ENCODE measurements at places on chromosomes 7 and 10.
A peak's percentile ranks its signal among the peaks of the same experiment; 100 is the strongest.

DNA sequence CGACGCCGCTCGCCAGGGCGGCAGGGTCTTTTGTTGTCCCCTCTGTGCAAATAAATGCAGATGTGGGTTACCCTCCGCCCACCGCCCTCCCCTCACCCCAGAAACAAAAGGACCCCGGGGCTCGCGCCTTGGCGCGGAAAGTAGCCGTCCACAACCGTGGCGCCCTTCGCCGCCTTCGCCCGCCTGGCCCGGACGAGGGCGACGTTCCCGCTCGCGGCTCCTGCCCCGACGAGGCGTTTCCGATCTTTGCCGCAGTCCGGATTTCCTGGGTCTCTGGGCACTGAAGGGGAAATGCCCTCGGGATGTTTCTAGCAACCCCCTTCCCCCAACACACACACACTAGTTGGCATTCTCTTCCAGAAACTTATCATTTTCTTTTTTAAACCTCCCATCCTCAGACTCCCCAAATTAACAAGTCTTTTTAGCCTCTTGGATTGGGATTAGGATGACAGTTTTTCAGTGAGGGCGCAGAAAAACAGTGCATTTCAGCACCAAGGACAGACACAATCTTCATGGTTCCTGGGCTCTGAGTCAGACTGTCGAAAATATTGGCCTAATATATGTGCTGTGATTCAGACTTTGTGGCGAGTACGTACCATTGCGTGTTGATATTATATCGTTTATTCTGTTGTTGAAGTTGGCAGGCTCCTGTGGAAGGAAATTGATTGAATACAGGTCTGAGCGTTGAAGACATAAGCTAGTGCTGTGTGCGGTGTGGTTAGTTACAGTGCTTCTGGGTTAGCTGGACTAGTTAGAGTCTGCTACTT, 771 bp downstream of the PHYHIPL start:
- peak; percentile 3 for DNase-seq

- no peak for DNase-seq
Observed at GRCh38 chr10:114426476-114426875, 22.2 kb upstream of the AFAP1L2 start.

DNA sequence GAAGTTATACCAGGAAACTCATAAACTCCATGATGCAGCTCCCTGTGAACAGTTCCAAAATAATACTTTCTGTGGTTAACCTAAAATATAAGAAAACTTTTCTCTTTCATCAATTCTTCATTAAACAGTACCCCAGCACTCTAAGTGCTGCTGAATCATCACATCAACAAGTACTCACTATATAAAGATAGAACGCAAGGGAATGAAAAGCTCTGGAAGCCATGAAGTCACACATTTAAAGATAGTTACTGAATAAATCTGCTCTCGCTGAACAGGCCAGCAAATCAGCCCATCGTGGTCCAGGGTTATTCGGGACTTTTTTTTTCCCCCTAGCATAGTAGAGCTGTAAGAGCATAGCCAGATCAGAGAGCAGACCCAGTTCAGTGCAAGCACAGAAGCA, 254.3 kb downstream of the IPMK start:
- no peak for DNase-seq

DNA sequence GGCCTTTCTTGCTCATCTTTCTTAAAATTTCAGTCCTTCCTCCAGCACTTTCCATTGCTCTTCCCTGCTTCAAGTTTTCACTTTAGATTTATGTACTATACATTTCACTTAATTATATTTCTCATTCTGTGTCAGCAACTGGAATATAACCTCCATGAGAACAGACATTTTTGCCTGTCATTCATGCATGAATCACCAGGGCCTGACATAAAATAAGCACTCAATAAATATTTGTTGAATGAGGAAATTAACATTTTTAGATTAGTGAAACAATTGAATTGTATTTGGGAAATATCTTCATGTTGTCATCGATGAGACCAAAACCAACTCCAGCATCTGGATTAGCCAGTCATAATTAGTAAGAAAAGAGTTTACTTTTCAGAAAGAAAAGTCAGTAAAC, 6.1 kb downstream of the SAMD9L start:
- DNase-seq: no peak

DNA sequence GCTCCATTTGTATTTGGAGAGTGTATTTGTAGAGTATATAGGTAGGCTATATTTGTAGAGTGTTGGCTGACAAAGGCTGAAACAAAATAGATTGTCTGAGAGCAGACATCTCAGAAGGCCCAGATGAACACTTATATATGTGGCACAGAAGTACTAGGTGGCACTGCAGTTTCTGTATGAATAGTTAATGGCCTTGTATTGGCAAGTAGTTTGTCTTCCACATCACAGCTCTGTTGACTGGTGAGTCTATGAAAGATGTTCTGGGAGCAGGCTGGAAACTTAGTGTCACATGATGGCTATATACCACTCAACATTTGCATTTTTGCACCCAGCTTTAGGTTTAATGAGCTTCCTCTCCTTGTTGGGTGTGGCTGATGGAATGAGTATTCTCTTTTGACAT, 51.9 kb downstream of the CCNY start:
- DNase-seq: no peak

GRCh38 chr10:4456279-4456678, 369.7 kb upstream of the AKR1E2 start:
- DNase-seq: no peak

DNA sequence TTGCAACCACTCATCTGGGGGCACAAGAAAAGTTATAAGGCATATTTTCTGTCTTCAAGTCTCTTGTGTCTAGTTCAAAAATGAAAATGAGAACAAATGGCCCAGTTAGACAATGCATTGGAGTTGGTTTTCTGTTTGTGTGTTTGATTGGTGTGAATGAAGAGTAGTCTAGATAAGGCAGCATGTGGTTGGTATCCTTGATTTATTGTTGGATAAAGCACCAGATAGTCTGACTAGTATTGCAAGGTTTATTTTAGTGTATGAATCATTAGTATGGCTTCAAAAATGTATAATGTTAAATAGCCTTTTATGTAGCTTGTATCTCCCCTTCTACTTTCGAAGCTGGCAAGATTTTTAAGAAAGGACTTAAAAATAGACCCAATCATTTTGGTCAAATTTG, 237.3 kb downstream of the CDK14 start:
- DNase-seq: no peak

DNA sequence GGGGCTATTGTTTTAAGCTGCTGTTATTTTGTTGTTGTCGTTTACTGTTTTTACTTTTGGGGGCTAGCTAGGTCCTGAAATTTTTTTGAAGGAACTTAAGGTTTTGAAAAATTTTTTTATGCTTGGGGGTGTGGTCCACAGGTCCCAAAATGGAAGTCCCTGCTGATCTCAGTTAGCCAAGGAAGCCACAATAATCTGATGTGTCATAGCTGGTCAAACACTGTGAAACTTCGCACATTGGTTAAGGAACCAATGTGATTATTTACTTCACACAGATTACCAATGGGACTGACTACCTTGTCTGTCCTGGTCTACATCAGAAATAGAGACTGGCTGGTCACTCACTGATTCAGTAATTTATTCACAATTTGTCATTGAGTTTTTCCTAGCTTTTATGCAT, 29.5 kb upstream of the HYCC1 start:
- DNase-seq: no peak

DNA sequence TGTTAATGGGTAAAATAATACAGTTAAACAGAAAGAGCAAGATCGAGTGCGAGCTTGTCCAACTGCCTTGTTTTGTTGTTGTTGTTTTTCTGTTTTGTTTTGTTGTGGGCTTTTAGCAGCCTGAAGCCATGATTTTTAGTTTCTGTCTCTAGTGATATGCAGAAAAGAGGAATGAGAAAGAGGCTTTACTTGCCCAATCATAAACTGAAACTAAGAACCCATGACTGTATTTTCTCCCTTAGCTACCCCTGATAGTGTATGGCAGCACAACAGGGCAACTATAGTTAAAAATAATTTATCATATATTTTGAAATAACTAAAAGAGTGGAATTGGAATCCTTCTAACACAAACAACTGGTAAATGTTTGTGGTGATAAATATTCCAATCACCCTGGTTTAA, 493.9 kb downstream of the GLRX3 start:
- DNase-seq: no peak

DNA sequence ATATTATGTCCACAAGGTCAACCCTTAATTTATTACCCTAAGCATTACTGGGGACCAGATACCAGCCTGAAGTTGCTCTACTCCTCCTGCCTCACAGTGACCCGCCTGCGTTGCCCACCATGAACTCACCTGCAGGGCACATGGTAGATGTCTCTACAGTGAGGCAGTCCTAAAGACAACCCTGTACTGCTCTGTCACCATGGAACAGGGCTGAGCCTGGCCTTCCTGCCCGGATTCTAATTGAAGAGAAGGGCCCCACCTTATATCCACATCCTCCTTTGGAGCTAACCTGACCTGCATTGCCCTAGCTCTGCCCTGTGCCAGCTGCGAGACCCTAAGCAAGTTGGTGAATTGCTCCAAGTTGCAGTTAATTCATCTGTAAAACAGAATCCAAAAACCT, 4.1 kb downstream of the SH3PXD2A start:
- no peak for DNase-seq

DNA sequence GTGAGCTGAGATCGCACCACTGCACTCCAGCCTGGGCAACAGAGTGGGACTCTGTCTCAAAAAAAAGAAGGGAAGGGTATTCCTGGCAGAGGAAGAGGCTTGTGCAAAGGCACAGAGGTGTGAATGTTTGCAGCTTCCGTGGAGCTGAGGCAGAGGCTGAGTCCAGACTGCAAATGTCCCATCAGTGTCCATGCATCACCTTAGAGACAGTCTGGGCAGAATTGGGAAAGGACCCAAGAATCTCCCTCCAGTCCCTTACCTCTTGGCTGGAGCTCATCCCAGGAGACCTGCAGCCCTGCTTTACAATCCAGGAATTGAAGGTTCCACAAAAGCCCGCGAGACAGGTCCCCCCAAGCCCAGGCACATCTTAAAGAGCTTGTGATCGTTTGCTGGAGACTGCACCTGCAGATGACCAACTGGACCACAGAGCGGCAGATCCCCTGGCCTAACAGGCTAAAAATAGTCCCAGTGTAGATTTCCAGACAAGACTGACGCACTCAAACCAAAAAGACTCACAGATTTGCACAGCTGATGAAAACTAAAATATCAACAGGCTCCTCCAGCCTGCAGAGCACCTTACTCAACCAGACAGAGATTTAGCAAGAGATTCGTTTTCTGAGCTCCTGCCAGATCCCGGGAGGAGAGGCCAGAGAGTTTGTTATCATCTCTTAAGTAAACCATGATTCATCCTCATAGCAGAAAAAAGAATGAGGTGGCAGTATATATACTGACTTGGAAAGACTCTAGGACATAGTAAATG, 22.9 kb upstream of the NANOS1 start:
- DNase-seq: no peak

DNA sequence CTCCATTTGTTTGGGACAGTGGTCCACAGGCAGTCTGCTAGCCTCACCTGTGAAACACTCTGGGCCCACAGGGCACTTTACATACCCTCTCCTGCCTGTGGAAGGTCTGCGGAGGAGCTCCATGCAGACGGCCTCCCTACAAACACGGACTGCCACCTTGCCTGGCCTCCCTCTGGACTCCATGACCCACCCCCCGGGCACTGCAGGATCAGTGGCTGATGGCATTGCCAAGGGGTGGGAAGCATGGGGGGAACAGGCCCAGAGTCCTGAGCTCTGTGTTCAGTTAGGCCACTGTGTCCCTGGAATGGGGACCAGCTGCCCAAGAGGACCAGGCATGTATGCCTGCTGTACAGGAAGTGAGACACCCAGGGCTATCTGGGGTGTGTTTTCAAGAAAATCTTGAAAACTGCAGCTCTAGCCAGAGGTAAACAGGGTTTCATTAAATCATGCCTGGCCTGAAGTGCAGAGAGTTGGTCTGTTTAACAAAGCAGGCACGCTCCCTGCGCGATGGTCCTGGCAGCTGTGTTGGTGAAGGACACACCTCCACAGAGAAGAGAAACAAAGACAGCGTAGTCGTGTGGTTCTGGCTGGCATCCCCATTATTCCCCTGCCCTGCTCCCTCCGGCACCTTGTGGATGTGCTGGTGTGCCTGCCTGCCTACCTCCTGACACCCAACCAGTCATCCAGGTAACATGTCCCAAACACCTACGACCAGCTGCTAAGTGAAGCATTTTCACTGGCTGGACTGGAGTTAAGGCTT, 470.8 kb upstream of the ZMIZ1 start:
- no peak for DNase-seq

GRCh38 chr7:63925626-63926460, 72.8 kb upstream of the ZNF722 start:
- DNase-seq: peak; percentile 98

GRCh38 chr7:45054442-45054841, 34.3 kb downstream of the NACAD start:
- DNase-seq: no peak

GRCh38 chr7:29613100-29613499, 49.5 kb downstream of the PRR15 start:
- DNase-seq: no peak

GRCh38 chr7:74083928-74084721, 521 bp downstream of the LIMK1 start:
- DNase-seq: peak; percentile 83

DNA sequence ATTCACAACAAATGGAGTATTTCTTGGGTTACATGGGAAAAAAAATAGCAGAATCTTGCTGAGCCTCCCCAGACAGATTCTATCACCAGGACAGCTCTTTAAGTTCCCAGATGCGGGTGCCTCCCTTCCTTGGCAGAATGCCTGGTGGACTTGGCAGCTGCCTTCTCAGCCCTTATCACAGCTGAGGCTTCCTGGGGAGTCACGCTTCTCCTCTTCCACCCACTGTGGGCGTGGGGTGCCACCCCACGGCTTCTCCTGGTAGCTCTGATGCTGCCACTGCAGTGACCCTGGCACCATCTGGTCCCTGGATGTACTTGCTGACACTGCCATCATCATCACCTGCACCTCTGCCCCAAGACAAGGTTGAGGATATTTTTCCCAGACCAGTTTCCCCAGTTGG, 16.2 kb upstream of the NME8 start:
- peak; percentile 80 for DNase-seq

DNA sequence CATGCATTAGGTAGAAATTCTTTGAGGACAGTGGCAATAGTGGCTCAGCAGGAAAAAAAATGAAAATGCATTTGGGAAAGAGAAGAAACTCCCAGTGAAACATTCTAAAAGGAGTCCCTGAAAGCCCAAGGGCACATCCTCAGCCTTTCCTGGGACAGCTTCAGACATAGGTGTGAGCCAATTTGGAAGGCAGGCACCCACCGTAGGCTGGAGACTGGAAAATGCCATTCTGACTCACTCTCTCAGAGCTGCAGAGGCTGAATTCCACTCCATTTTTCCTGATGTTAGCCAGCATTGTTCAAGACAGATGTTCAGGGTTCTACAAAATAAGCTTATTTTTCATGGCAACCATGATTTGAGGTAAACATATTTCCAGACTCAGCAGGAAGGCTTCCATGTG, 379.0 kb upstream of the FZD8 start:
- DNase-seq: no peak

- no peak for DNase-seq
Observed at GRCh38 chr10:48555310-48556042, 49.4 kb downstream of the ARHGAP22 start.

GRCh38 chr7:103065667-103066066, 8.9 kb downstream of the FBXL13 start:
- DNase-seq: peak; percentile 71

- peak; percentile 26 for DNase-seq
Observed at GRCh38 chr7:66150471-66150870, 35.8 kb downstream of the CRCP start.
